ENCODE measurements at places on chromosomes 2 and 18.

DNA sequence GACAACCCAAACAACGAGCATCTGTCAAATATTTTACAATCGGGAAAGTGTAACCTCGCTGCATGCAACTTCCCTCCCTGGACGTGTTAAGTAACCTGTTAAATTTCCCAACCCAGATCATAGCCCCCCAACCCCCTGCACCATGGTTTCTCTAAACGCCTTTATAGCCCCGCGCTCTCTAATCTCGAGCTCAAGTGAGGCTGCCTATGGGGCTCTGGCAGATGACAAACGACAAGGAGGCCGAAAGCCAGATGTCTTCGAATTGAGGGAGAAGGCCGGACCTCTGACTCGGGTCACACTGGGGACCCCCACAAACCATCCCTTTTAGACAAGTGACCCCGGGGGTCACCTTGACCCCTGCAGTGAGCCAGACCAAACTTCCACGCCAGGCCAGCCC, 526 bp downstream of the COX7A2L start:
- DNase-seq = no peak

- DNase-seq = no peak
Observed at GRCh38 chr2:76669966-76670465, 852.2 kb downstream of the LRRTM4 start.

- no peak for DNase-seq
Observed at GRCh38 chr2:25529034-25529433, 144.3 kb downstream of the DTNB start.

DNA sequence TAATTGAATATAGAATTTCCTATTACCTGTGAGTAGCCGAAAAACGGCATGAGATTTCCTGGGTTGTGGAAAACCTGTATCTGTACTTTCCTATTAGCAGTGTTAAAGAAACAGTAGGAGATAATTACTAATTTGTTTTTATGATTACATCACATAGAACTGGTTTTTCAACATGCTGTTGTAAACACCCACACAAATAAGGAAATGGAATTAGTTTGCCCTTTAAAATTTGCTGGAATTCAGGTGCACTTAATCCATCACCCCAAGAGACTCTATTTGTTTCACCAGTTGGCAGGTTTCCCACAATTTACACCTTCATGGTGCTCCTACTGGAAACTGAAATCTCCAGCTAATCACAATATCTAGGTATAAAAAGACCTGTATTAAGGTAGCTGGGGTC, 274.1 kb upstream of the SLC8A1 start:
- no peak for DNase-seq

- DNase-seq = no peak
Observed at GRCh38 chr2:239189711-239190131, 211.1 kb downstream of the HDAC4 start.

DNA sequence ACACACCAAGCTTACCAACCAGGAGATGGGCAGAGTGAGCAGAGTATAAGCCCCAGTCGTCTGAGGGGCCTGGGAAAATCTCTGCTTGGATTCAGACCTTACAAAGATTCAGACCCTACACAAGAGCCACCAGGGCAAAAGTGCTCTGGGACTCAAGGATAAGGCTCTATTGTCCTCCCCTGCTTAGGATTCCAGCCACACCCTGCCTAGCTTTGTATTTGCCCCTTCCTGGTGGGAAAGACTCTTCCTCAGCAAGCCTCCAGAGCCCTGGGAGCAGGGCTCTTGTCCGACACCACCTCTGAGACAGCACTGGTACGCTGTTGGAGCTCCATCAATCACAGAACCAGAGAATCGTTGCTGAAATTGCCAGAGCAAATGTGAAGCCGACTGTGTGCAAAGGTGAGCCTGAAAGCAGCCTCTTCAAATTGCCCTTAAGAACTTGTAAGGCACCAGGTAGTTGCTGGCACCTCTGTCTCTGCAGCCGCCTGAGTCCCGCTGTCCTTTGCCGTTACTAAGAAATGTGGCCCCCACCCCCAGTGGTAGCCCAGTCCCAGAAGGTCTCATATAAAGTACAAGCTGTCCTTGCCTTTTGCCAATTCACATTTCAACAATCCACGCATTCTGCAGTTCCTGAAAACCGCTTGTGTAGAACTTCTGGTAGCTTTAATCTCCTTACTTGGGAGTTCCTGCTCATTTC, 148.7 kb downstream of the CTIF start:
- no peak for DNase-seq

- no peak for DNase-seq
Observed at GRCh38 chr18:65606551-65607130, 144.2 kb upstream of the CDH7 start.

DNA sequence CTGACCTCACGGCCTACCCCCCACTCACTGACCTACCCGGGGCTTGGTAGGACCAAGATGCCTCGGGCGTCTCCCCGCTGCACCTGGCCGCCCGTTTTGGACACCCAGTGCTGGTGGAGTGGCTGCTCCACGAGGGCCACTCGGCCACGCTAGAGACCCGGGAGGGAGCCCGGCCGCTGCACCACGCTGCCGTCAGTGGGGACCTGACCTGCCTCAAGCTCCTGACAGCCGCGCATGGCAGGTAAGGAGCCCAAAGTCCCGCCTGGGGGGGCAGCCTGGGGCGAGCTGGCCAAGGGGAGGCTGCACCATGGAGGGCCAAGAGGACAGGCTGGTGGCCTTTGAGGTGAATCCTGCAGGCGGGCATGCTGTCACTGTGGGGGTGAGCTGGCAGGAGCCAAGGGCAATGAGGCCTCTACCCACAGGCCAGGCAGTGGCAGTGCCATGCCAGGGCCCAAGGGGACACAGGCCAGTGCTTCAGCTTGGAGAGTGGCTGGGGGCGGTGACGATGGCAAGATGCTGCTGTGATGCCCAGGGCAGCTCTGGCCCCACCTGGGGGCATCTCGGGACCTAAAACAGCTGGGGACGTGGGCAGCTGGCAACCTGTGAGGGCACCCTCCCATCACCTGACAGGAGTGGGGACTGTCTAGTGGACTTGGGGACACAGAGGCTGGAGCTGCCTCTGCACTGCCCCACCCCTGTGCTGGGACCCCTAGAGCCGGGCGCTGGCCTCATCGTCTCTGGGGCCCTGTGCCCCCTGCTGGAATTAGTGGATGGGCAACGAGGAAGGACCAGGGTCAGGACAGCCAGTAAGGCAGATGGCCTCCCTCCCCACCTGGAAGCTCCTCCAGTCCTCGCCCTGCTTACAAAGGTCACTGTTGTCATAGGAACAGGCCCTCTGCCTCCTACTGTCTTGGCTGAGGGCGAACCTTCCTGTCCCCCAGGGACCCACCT, 2.0 kb downstream of the ESPNL start:
- no peak for DNase-seq

DNA sequence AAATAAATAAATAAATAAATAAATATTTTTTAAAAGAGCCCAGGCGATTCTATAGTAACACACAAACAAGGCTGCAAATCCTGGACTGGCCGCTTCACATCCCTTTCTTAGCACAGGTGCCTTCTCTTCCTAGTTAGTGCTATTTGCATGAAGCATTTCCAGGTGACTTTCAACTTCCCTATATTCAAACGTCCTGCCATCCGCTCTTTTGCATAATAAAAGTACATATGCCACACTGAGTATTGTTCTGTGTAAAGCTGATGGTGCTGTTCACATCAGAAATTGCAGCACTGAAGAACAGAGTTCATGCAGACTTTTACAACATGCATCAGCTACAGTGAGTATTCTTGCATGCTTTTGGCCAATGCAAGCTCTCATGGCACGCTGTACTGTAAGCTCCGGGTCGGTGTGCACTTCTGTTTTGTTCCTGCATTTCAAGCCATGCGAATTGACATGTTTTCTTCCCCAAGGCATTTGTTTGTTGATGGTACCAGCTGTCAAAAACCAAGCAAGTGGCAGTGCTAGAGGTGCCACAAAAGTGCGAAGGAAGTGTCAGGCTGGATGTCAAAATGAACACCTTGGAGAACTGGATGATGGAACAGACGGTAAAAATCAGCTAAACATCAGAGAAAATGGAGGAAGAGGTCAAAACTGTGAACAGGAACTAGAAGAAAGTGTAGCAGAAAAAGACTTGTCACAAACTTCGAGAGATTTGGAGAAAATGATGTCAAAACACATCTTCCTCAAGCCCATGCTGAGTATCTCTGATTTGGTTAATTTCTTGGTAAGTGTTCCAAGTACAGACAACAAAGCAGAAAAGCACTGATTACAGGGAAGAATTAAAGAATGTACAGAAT, 25.5 kb upstream of the CEP68 start:
- DNase-seq = no peak

DNA sequence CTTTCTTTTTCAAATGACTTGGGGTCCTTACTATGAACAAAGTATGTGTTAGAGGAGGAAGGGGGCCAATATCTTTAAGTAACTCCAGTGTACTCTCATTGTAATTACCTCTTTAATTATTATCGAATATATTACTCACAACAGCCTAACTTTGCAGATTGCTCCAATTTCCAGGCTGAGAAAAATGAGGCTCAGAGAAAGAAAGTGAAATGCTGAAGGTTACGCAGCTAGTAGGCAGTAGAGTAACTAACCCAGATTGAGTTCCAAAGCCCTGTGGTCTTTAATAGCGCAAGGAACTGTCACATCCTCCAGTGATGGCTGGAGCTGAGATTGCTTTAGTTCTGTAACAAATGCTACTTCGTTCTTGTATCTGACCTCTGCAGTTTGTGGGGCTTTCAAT, 2.2 kb upstream of the GYPC start:
- no peak for DNase-seq

- no peak for DNase-seq
Observed at GRCh38 chr2:185245216-185245615, 493.4 kb upstream of the FSIP2 start.

GRCh38 chr2:100818606-100819369, 1.2 kb upstream of the NPAS2 start:
- DNase-seq = no peak

DNA sequence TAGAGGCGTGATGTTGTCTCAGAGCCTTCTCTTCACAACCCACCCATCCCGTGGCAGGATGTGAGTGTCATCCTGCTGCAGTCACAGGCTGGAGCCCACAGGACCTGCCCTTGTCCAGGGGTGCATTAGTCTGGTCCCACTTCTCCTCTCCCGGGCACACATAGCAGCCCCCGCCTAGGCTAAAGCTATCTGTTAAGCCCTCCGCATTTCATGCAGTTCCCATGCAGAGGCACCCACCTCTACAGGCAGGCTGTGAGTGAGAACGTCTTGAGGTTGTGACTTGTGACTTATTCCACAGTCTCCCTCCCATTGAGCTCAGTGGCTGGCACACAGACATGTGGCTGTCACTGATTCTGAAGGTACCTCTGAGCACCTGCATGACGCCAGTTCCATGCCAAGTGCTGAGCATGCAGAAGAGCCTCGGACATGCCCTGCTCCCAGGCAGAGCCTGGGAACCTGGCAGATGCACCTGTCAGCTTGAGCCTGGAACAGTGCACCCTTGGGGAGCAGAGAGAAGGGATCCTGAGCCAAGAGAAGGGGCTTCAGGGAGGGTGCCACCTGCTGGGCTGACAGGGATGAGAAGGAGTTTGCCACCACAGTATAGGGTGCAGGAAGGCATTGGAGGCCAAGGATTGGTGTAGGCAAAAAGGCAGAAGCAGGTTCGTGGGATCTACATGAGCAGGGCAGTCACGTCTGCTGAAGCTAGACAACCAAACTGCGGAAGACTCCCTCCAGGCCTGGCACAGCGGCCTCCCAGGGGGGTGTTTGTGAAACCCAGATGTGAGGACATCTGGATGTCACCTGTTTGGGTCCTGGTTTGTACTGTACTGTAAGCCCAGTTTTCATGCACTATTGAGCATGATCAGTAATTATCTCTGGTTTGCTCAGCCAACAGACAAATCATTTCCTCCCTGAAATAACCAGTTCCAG, 213.6 kb downstream of the GLI2 start:
- DNase-seq = no peak

DNA sequence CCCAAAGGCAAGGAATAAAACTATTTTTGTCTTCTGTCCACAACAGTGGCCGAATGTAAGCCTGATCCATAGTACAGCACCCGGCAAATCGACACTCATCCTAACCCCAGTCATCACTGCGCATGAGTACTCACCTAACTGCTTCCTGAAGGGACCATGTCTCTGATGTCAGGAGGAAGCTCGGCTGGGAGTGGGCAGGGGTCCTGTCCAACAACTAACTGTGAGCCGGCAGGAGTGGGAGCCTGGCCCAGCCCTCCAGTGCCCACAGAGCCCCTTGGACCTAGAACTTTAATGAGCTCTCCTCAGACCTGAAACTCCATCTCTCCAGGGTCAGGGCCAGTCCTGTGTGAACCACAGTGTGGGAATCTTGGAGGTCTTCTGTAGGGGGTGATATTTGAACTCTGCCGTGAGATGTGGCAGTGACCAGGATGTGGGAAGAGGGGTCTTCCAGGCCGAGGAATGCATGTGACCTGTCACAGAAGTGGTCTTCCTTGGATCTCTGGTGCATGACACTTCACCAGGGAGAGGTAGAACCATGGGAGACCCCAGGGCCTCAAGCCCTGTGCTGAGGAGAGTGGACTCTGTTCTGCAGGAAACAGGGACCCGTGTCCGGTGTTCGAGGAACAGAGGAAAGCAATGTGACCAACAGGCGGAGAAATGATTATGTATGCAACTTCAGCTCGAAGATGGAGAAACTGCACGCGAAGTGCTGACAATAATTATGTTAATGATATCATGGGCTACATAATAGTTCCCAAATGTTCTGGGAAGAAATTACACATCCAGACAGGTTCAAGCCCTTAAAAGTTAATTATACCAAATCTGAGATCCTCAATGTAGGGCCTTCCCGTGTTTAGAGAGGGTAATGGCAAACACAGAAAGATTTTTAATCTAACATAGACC, 240.1 kb upstream of the HDAC4 start:
- DNase-seq = no peak

DNA sequence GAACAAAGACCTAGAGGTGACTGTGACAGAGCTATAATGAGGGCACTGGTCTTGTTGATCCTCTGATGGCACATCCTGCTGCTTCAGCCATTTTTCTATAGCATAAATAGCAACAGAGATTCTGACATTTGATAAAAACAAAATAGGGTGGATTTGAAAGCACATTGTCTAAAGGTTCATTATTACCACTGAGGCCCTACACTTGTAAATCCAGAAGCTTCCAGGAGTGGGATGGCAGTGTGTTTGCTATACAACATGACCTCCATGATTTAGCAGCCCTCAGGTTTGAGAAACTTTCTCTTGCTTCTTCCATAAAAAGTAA, 93.2 kb upstream of the CD302 start:
- DNase-seq = no peak

DNA sequence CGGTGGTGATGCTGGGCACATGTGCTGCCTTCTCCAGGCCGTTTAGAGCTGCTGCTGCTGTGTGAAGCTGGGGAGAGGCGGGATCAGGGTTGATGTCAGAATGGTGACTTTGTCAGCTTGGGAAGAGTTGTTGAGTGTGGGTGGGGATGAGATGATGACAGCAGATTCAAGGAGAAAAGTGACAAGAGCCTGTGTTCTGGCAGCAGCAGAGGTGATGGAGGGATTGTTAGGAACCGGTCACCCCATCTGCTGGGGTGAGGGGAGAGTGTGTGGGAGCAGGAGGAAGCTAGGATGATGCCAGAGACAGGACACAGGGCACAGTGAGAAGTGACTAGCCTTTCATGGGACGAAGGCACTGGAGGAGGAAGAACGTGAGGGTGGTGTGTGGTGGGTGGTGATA, 345.5 kb downstream of the RNF144A start:
- DNase-seq = no peak

All from thymus (tissue), 14 donors.